ENCODE measurements at places on chromosomes 3 and 15. TPM values are rescaled to one million over a fixed set of nuclear protein-coding genes. Genes with fewer than 3 reads are reported as not detected.

AGBL1 gene
- total RNA-seq: not detected

GRCh38 chr15:67146234-67146633, 80.8 kb downstream of the SMAD3 start:
- no peak for DNase-seq

DNA sequence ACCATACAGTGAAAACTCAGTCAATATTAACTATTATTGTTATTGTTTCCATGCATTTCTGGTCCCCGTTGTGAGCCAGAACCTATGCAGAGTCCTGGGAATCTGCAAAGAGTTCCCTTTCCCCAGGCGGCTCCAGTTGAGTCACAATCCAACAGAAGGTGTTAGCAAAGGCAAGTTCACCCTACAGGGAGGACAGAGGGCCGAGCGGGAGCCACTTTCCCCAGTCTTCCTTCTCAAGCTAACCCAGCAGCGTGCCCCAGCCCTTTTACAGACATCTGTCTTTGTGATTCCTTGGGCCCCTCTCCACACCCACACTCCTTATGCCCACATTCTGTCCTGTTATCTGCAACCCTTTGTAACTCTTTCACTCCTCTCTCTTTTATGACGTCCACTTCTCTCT, 13.1 kb upstream of the LTF start:
- no peak for DNase-seq

DNA sequence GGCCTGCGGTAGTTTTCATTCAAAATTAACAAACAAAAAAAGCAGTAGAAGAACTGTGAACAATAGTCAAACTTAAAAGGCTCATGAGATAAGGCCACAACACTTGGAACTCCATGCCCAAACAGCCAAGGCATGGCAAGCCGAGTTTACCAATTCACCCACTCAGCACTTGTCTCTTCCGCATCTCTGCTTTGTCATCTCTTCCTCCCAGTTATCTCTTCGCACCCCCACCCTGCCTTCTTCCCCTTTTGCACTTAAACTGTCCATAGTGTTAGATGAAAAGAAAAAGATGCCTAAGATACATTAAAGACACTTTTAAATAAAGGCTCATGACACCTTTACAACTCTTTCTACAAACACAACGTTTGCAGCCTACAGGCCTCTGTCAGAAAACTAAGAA, 11.1 kb downstream of the TLE3 start:
- DNase-seq: no peak

DNA sequence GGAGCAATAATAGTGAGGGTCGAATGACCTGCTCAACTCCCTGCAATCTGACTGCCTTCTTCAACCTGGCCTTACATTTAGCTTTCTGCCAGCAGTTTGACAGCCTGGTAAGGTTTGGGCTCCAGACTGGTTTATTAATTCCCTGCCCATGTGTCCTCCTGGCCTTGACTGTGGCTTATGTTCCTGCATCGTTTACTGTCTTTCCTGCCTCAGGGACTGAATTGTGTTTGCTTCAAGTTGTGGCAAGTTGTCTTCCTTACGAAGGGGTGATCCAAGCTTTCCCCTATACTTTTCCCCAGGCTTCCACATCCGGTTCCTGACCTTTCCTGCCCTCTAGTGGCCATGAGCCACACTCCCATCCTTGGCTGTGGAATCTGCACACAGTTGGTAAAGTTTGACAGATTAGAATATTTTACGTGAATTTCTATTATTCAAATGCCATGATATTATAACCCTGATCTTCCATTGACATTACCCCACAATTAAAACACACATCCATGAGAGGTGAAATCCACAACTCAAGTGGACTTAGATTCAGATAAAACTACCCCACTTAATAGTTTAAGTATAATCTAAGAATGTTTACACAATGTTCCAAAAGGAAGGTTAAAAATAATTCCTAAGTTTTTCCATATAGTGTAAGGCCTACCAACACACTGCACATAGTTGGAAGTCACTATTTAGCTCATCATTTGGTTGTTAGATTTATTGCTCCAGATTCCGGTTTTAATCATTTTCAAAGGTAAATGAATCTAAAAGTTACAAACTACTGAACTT, 95.7 kb downstream of the NEDD4 start:
- no peak for DNase-seq

GRCh38 chr3:178155521-178155920, 380.7 kb upstream of the KCNMB2 start:
- DNase-seq: no peak

DNA sequence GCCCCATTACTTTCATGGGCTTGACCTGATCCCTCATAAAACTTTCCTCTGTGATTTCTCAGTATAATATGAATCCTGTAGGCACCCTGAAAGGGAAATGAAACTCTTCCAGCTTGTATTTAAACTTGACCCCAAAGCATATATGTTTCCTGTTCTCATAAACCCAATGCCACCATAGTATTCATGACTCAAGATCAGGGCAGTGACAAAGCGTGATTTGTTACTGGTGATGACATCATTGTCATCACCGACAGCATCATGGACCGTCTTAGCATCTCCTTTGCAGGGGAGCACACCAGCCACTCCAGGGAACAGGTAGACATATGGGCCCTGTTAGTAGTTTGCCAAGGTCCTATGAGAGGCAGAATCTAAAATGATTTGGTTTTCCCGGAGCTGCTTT, 741.2 kb downstream of the NR2F2 start:
- DNase-seq: no peak

RTP4 gene
- 9.0 TPM for total RNA-seq

DNA sequence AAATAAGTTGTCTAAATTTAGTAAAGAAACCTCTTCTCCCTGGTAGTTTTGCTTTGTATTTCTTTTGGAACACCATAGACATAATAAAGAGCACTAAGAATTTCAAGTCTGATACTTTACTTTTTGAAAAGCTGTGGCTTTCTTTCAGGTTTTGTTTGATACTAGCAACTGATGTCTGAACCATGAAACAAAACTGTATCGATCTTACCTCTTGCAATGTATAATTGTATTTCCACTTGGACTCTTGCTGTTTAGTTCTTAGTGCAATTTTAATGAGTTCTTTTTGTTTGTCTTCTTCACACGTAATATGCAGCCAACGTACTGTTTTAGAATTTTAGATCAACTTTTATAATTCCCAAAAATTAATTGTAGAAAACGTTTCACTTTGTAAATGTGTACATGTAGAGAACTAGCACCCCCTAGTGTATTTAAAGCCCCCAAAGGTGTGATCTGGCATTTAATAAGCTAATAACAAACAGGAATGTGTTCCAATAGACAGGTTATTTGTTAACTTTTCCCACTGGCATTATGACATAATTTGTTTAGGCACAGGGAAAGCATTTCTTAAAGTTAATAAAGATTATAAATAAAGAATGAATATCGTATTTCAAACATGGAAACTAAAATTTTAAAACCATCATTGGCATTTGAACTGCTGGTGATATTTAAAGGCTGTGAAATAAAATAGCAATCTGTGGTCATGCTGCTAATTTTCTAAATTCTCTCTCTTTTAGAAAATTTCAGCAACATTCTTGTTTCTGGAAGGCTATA, 289.1 kb upstream of the DNAJC19 start:
- DNase-seq: no peak

EXD1 gene
- total RNA-seq: not detected

DNA sequence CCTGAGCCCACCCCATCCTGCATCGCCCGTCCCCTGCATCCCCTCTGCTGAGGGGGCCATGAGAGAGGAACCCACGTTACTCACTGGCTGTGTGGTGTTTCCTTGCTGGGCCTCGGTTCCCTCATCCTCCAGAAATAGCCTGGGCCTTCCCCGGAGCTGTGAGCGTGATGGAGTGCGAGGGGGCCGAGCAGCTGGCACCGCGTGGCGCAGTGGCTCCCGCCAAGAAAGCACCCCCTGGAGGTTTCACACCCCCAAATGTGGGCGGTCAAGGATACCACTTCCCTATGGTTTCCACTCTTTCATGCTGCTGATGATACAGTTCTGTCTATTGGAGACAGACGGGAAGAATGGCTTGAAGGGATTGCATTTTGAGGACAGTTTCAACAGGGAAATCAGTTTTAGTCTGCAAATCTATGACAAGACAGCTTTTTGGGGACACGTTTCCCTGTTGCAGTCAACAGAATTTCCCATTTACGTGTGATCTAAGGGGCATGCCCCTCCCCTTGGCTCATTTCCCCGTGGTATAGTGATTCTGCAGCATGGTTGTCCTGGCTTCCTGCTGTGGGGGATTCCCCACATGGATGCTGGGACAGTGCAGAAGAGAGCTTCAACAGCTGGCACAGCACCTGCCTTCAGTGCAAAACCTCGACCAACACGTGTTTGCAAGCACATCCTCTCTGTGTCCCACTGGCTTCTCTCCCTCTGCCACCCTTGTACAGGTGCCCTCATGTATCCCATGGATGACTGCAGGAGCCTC, 377.5 kb downstream of the LRTM1 start:
- DNase-seq: no peak

DNA sequence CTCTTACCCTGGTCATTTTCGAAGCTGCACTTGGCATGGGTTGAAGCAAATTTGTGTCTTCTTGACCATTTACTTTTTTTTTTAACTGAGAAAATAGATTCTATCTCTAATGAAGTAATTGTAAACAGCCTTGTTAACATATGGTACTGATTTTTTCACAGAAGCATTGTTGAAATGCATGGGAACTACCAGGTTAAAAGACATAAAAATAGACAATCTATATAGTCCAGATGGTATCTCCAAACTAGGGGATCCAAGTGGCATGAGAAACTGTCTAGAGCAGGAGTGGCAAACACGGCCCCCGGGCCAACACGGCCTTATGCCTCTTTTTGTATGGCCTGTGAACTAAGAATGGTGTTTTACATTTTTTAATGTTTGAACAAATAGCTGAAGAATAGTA, 41.9 kb downstream of the CACNA1D start:
- no peak for DNase-seq

DNA sequence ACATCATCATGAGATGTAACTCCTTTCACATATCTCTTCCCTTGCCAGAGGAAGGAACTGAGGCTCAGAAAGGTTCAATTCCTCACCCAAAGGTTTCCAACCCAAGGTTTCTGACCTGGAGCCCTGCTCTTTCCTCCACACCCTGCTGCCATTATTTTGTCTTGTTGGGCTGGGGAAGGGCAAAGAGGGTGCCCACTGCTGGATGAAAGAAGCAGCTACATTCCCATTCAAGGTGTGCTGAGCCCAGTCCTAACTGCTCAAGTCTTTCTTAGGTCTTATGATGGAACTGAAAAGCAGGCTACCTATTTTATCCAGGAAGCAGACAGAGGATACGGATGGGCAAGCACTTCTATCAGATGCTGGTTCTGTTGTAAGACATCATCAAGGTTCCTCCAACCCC, 258.0 kb upstream of the CTDSPL start:
- DNase-seq: no peak

- no peak for DNase-seq
Observed at GRCh38 chr3:54954022-54954421, 26.2 kb upstream of the LRTM1 start.

- DNase-seq: no peak
Observed at GRCh38 chr3:10775828-10776227, 40.2 kb upstream of the SLC6A11 start.

Measured in activated B cell treated with CpG ODN at 0.5 μM for 24 hours (primary cell).